ENCODE measurements at places on chromosomes 16 and 17. TPM values are rescaled to one million over a fixed set of nuclear protein-coding genes. Genes with fewer than 3 reads are reported as not detected.

The KRT33B gene
- not detected for total RNA-seq

The CD300H gene
- not detected for total RNA-seq

The TBC1D3E gene
- not detected for total RNA-seq

The NTN1 gene
- total RNA-seq: 14.8 TPM

DNA sequence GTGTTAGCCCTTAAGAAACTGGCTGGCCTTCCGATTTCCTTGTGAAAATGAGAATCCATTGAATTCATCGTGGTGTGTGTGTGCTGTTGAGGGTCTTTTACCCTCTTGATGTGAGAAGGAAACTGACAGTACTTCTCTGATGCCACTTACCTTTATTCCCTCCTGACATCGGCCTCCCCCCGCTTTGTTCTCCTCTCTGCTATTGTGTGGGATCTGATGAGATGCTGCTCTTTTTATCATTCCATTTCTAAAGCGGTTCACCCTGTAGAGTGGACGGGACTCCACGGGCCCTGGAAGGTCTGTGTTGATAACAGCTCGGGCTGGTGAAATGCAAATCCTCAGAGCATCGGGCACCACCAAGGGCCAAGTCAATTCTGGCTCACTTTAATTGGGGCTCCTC, 69.8 kb downstream of the MARCHF10 start:
- DNase-seq: no peak

GRCh38 chr17:21104608-21105007, 22.2 kb upstream of the DHRS7B start:
- DNase-seq: no peak

DNA sequence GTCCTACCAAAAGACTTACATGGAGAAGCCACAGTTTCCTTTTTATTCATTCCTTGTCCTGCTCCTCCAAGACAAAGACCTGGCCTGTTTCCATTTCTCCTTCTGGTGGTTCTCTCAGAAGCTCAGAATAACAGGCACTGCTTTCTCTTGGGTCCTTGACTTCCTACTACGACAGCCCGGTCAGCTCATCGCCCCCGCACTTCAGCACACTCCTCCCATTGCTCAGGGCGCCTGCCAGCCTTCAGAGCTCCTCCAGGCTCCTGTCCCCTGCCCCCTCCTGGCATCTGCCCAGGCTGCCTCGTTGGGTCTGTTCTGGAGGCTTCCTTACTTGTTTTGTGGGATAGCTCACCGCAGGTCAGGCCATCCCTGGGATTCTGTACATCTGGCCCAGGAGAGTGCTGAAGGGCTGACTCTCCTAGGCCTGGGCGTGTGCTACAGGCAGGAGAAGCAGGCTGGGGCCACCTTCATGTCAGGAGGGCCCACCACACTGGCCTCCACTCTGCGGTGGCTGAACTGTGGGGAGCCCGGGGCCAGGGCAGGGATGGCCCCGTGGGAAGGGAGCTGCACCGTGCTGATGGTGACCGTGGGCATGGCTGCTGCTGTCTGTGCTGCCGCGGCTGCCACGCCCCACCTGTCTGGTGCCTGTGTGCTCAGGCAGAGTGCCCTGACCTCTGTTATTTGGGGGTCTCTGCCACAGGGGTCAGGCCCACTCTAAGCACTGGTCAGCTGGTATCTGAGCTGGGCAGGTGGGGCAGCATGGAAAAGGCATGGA, 17.7 kb downstream of the TCF25 start:
- DNase-seq: no peak

DNA sequence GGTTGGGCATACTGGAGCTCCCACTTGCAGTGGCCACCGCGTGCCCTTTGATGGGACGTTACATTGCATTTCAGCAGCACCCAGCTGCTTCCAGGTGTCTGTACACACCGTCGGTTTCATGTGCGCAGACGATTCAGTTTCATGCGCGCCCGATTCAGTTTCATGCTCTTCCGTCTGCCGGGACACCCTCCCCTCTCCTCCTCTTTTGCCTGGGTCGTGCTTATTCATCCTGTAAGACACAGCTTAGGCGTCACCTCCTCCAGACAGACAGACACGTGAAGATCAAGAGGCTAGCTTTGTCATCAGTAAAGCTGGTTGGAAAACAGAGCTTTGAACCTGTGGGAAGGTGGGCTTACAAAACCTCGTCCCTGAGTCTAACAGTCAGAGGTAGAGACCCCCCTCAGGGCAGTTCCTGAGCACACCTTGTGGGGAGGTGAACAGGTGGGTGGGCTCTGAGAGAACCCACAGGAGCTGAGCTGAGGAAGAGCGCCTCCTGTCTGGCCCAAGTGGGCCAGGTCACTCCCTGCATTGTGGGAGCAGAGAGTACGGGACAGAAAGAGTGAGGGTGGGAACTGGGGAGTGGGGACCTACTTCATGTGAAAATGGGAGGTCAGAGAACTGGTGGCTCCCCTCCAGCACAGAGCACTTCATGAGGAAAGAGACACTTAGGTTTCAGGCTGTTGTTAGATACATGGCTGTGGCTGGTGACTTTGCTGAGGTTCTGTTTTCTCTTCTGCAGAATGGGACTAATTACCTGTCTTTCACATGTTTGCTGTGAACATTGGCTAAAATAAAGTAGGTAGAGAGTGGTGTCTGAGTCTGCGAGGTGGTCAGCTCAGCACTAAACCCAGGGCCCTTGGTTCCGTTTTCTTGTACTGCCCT, 122.1 kb downstream of the SNX29 start:
- DNase-seq: no peak

DNA sequence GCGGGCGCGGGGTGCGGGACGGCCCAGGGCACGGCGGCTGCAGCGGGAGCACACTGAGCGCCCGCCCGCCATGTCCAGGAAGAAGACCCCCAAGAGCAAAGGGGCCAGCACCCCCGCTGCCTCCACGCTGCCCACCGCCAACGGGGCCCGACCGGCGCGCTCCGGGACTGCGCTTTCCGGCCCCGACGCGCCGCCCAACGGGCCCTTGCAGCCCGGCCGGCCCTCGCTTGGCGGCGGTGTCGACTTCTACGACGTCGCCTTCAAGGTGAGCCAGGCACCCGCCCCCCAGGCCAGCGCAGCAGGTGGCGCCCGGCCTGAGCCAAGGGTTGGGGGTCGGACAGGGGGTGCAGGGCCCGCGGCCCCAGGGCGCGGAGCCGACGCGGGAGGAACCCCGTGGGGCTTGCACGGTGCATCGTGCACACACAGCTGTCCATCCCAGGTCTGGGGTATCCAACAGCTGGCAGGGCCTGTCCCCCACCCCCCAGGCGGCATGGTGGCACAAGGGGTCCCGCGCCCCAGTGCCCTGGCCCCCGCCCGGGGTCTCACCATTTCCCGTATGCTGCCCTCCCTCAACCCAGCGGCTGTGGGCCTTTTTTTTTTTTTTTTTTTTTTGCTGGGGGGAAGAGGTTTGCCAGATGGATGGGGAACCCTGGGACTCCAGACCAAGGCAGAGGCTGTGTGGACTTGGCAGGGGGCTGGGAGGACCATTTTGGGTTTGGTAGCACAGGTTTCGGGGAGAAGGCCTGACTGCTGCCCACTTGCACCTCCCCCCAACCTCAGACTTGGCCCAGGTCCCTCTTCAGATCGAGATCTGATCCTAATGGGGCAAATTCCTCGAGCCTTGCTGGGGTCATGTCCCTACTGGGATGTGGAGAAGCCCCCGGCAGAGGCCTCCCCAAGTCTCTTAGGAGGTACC, 547 bp downstream of the RAB26 start:
- DNase-seq: no peak

DNA sequence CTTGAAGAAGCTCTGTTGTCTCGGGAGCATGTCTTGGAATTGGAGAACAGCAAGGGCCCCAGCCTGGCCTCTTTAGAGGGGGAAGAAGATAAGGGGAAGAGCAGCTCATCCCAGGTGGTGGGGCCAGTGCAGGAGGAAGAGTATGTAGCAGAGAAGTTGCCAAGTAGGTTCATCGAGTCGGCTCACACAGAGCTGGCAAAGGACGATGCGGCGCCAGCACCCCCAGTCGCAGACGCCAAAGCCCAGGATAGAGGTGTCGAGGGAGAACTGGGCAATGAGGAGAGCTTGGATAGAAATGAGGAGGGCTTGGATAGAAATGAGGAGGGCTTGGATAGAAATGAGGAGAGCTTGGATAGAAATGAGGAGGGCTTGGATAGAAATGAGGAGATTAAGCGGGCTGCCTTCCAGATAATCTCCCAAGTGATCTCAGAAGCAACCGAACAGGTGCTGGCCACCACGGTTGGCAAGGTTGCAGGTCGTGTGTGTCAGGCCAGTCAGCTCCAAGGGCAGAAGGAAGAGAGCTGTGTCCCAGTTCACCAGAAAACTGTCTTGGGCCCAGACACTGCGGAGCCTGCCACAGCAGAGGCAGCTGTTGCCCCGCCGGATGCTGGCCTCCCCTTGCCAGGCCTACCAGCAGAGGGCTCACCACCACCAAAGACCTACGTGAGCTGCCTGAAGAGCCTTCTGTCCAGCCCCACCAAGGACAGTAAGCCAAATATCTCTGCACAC, 21.2 kb downstream of the AKAP1 start:
- peak; percentile 82 for DNase-seq

DNA sequence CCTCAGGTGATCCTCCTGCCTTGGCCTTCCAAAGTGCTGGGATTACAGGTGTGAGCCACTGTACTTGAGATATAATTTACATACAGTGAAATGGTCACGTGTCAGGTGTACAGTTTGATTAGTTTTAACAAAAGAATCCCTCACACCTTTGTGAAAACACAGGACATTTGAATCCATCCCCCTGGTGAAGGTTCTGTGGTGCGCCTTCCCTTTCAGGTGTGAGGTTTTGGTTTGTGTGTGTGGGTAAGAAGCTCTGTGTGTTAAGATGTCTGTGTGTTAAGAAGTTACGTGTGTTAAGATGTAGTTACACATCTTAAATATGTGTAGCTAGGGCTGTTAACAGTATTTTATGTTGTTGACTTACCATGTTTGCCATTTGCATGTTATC, 4.4 kb downstream of the SEC14L1 start:
- DNase-seq: no peak

DNA sequence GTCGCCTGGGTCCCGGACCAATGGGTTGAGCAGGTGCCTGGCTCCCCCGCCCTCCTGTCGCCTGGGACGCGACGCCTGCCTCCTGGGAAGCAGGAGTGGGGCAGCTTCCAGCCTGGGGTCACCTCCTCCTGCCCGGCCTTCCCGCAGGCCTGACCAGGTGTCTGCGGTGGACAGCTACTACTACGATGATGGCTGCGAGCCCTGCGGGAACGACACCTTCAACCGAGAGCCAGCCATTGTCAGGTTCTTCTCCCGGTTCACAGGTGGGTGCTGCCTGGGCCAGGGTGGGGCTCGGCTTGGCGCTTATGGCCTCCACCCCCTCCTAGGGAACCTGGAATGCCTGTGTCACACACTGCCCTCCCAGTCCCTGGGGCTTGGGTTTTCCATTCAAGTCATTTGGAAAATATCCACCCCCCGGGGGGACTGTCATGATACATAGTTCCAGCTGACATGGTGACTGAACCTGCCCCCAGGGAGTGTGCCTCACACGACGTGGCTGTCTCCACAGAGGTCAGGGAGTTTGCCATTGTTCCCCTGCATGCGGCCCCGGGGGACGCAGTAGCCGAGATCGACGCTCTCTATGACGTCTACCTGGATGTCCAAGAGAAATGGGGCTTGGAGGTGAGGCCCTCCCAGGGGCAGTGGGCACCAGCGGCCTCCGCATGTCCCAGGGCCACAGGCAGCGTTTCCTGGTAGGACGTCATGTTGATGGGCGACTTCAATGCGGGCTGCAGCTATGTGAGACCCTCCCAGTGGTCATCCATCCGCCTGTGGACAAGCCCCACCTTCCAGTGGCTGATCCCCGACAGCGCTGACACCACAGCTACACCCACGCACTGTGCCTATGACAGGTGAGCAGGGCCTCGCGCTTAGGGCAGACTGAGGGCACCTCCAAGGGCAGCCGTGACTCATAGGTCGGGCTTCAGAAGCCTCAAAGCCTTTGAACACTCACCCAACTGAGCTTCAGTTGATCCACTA, 2.3 kb downstream of the DNASE1 start:
- no peak for DNase-seq

DNA sequence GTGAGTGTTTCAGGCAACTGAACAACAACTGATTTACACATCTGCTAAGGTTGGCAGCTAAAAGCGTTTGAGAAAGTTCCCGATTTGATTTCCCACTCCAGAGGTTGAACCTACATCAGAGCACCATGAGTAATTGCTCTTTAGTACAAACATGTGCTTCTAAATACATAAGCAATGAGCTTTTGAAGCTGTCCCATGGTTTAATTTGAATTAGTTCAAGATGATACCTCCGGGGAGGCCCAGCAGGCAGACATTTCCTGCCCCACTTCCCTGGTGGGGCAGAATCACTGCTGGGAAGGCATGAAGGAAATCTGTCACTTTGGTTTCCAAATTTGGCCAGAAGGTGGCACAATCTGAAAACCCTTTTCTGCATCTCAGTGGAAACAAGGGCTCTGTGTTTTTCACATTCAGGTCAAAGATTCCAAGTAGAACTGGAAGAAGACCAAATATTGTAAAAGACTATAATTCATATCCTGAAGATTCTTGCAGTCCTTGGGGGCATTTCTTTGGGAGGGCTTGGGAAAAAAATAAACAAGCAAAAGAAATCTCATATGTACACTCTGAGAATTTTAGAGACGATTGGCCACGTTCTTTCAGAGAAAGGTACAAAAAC, 176.2 kb upstream of the FAM20A start:
- peak; percentile 60 for DNase-seq

GRCh38 chr16:66489818-66490217, 60.1 kb downstream of the TK2 start:
- no peak for DNase-seq

DNA sequence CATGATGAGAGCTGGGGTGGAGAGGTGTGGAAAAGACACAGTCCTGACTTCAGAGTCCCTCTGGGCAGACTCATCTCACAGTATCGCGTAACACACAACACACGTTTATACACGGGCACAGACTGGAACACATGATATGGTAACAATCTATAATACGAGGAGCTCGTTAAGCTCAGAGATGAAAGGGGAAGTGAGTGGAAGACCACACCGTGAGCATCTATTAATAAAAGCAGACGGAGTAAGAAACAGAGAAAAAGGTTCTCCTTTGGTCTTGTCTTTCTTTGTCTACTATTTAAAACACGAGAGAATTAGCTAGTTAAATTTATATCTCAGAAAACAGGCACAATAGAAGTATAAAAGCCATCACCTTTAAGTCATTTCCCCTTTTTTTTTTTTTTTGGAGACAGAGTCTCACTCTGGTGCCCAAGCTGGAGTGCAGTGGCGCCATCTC, 13.5 kb downstream of the ANKRD11 start:
- no peak for DNase-seq

GRCh38 chr17:7969433-7969832, 33.0 kb upstream of the GUCY2D start:
- no peak for DNase-seq

DNA sequence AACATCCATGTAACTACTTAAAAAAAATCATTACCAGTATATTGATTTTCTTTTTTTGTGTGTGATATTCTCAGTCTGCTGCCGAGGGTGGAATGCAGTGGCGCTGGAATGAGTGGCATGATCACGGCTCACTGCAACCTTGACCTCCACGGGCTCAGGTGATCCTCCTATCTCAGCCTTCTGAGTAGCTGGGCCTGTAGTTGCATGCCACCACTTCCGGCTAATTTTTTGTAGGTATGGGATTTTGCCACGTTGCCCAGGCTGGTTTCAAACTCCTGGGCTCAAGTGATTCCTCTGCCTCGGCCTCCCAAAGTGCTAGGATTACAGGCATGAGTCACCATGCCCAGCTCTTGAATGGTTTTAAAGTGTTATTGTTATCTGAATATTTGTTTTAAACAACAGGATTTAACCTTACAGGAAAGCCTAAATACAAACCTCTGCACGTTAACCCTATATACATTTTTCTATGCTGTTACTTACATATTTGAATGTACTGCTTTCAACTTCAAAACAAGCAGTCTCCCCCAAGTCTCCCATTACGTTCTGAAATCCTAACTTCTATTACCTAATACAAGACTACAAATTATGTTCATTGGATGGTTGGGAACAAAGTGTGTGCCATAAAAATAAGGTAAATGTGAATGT, 61.7 kb downstream of the KPNA2 start:
- DNase-seq: no peak

GRCh38 chr17:50867363-50868139, 1.4 kb upstream of the TOB1 start:
- peak; percentile 95 for DNase-seq

Data from cerebellum (tissue), 4 donors.